ENCODE measurements at places on chromosomes 2 and 18.
A peak's percentile ranks its signal among the peaks of the same experiment; 100 is the strongest.

DNA sequence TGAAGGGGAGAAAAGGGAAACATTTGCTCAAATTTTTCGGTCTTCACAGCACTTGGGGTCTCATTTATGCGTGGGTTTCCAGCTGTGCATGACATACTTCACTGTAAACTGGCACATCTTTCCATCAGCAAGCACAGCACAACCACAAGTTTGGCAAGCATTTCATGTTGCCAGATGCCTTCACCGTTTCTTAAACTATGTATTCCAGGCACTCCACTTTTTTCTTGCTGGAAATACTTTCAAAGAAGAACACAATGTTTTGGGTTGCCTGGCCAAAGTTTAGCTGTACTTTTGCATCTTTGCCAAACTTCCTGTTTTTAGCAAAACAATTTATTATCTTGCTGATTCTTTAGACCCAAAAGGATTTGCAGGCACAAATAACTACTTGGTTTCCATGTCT, 194.6 kb upstream of the MEIS1 start:
- peak; percentile 1 for DNase-seq

DNA sequence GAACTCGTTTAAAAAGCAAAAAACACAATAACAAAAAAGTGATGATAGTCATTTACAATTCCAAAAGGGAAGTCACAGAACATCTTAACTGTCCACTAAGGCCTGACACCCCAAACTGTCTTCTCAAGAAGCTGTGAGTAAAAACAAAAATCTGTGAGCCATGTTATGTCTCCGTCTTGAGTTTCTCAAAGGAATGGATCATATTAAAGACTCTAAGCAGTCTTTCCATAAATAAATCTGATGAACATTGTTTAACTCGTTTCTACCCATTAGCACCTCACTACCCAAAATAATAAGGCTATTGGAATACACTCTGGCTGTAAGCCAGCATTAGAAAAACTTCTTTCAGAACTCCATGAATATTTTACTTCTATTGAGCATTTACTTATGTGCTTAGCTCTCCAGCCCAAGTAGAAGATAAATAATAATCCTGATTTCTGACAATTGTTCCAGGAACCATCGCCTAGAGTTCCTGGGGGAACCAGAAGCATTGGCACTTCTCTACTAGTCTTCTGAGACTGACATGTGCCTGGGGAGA, 396.0 kb downstream of the STK39 start:
- DNase-seq = no peak

DNA sequence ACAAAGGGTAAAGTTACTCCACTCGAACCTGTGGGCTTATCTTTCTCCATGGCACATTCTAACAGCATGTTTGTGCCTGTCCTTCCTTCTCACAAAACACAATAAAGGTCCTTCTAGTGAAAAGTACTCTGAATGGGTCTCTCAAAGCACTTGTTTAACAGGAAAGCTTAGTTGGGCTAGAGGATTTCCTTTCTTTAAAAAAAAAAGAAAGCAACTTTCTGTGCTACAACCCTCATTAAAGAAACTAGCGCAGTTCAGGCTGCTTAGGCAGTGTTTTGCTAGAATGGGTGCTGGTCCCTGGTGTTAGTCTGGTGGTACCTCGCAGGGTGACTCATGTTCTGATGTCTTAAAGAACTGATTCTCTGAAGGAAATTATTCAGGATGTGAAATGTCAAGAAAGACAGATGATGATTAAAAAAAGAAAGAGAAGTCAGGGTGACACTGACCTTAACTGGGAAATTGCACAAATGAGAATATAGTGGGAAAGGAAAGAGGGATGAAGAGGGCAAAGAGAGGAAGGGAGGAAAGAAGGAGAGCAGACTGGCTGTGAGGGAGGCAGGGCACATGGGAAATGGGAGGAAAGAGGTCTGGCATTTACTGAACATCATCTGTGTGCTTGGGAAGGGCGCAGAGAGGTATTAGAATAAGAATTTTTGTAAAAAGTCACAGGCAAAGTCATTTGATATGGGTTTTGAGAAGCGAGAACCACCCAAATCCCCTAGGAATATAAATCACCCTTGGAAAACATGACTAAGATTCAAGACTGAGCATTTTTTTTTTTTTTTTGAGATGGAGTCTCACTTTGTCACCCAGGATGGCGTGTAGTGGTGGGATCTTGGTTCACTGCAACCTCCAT, 74.9 kb downstream of the ATP8B1 start:
- peak; percentile 27 for DNase-seq

- DNase-seq = no peak
Observed at GRCh38 chr18:4193086-4193485, 262.0 kb downstream of the DLGAP1 start.

DNA sequence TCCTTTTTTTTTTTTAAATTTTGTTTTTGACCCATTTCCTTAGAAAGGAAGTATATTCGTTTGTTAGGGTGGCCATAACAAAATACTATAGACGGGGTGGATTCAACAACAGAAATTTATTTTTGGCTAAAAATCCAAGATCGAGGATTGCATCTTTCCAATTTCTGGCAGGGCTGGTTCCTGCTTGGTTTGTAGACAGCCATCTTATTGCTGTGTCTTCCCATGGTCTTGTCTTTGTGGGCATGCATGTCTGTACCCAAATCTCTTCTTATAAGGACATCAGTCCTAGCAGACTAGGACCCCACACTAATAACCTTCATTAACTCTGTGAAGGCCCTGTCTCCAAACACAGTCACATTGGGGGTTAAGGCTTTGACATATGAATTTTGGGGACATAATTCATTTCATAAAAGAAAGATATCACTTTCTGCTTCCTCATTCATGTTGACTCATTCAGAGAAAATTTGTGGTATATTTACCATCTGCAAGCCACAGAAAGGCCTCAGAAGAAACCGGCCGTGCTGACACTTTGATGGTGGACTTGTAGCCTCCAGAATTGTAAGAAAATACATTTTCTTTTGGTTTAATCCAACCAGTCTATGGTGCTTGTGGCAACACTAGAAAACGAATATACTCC, 262.1 kb downstream of the LPIN1 start:
- DNase-seq = peak; percentile 28

GRCh38 chr2:108937367-108938017, 51.5 kb downstream of the EDAR start:
- no peak for DNase-seq

- DNase-seq = peak; percentile 95
Observed at GRCh38 chr2:9378433-9379390, 44.6 kb downstream of the ITGB1BP1 start.

- DNase-seq = no peak
Observed at GRCh38 chr18:45416168-45416567, 199.1 kb upstream of the SLC14A2 start.

GRCh38 chr18:61400716-61401115, 67.5 kb downstream of the CDH20 start:
- peak; percentile 75 for DNase-seq

DNA sequence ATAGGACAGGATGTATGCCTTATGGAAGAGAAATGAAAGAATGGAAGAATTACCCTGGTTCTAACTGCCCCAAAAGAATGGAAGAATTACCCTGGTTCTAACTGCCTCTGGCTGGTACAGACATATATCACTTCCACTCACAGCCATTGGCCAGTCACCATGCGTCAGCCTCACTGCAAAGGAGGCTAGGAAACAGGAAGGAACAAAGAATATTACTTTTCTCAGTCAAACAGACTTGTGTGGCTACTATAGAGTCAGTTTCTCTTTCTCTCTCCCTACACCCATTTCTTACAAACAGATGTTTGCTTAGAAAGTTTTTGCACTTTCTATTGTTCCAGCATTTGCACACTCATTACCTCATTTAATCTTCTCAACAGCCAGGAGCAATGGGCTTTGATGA, 1111.1 kb upstream of the KLHL29 start:
- no peak for DNase-seq
